NCI-H226 (cell line): ENCODE measurements at places on chromosomes 16 and 17.

- DNase-seq = peak; percentile 31
Observed at GRCh38 chr17:79777894-79778503, at the start of gene CBX2. CBX2 (plus strand) TSS chr17:79778148; CDS start chr17:79778236, 88 bp downstream.

DNA sequence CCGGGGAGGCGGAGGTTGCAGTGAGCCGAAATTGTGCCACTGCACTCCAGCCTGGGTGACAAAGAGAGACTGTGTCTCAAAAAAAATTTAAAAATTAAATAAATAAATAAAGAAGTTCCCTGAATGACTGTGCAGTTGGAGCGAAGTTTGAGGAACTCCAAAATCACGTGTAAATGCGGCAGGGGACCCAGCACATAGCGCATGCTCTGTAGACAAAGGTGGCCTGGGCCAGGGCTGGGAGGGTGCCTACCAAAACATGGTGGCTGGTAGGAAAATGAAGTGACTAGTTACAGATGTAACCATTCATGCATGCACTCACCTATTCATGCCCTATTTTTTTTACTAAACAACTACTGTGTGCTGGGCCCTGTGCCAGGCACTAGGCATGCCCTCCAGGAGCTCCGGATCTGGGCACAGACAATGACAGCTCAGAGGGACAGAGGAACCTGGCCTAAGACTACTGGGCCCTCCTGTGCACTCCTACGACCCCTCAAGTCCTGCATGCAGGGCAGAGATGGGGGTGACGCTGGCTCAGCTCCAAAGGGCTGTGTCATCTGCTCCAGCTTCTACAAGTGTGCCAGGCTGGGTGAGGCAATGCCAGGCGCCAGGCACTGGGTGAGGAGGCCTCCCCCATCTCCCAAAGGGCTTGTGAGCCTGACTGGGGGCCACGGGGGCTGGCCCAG, 65.3 kb downstream of the RMI2 start:
- peak; percentile 77 for DNase-seq

DNA sequence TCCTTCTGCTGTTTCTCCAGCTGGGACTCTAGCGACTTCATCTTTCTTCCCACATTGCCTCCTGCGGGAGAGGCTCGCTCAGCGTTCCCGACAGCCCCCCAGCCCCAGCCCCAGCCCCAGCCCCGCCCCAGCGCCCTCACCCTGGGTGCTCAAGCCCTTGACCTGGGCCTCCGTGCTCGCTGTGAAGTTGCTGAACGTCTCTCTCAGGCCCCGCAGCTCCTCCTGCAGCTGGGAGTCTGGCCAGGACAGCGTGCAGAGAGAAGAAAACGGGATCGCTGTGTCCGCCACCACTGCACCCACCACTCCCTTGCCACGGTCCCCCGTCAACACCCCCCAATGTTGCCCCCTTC, 2.4 kb downstream of the ASGR1 start:
- DNase-seq = no peak

DNA sequence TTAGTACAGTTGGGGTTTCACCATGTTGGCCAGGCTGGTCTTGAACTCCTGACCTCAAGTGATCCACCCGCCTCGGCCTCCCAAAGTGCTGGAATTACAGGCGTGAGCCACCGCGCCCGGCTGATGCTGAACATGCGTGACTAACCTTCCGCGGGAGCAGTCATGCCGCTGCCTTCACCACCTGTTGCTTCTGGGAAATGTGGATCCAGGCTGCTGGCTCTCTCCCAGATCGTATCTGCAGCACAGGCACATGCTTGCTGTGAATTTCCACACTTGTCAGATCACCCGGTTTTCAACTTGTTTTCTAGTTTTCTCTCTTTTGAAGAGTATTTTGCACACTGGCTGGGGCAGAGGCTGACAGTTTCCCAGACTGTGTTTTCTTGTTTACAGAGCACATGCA, 97.9 kb downstream of the ADCY9 start:
- DNase-seq = no peak

- DNase-seq = no peak
Observed at GRCh38 chr16:27869411-27869810, 194.1 kb downstream of the GSG1L start.

- no peak for DNase-seq
Observed at GRCh38 chr17:31408586-31408985, 17.1 kb downstream of the RAB11FIP4 start.

DNA sequence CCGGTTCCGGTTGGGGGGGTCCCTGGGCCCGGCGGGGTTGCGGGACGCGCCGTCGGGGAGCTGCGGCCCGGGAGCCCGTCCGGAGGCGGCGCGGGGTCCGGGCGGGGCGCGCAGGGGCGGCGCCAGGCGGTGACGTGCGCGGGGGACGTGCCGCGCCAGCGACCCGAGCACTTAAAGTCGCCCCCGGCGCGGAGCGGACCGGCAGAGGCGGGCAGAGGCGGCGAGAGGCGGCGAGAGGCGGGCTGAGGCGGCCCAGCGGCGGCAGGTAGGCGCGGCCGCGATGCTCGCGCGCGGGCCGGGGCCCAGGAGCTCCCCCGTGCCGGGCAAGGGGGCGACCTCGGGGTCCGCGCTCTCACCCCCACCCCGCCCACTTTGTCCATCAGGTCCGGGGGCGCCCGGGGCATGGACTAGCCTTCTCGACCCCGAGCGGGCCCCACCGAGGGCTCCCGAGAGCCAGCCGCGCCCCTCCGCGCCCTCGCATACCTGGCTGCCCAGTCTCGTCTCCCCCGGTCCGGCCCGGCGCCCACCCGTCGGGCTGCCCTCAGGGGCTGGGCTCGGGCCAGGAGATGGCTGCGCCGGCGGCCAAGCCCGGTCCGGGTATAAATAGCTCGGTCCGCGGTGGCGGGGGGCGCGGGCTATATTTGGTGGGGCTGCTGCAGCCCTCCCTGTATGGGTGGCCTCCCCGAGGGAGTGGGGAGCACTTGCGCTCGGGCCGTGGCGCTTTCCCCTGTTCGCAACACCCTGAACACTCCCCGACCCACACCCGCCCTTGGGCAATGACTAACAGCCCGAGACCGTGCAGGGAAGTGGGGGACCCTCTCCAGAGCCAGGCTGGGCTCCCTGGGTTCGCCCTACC, at the start of gene SLC16A3:
TSS of gene SLC16A3 (plus strand) at position 201 of the 856 bp plus-strand sequence. CDS start 6,967 bp downstream, outside the sequence.
- peak; percentile 67 for DNase-seq

DNA sequence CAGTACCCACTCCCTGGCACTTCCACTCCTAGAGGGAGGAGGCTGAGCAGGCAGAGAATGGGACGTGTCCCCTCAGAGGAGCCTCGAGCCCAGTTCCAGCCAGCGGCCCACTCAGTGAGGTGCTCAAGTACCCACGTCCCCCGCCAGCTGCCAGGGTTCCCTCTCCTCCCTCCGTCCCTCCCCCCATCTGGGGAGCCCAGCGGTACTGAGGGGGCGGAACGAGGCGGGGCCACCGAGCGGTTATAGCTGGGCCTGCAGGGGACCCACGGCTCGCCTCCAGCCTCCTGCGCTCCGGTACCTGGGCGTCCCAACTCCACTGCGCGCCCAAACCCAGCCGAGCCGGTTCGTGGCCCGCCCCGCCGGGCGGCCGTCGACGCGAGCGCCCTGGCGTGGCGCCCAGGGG, at the start of gene NPW:
TSS of gene NPW (plus strand) at position 268 of the 403 bp plus-strand sequence.
- DNase-seq = no peak

GRCh38 chr16:9160551-9160911, 69.1 kb downstream of the HAPSTR1 start:
- DNase-seq = no peak

- DNase-seq = no peak
Observed at GRCh38 chr16:10982465-10983150, 38.2 kb downstream of the CLEC16A start.

DNA sequence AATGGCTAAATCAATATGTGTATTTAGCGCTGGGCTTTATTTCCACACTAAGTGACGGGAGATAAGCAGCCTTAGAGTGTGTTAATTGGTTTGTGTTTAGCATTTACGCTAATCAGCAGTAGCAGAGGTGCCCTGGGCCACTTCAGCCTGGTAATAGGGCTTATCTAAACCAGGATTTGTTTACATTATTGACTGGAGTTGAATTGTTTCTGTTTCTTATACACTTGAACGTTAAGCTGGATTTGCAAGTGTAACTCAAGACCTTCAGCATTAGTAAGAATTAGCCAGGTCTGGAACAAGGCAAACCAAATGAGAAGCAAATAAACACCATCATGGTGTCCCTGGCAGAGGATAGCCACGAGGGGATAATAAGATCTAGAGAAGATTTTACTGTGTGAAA, 313.6 kb downstream of the HS3ST4 start:
- DNase-seq = no peak

DNA sequence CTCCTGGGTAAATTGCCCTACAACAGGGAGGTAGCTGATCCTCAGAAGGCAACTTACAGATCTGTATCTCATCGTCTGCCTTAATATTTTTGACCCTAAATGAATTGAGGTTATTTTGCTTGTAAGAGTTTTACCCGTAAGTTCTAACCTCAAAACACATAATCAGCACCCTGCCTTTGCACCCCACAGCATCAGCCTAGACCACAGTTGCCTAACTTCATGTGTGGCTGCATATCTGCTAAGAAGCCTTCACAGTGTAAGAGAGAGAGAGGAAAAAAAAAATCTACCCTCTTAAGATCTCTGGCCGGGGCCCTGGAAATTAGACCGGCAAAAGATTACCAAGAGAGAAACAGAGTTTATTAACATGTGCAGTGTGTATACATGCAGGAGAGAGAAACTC, 76.9 kb downstream of the ARHGAP44 start:
- no peak for DNase-seq

- DNase-seq = no peak
Observed at GRCh38 chr16:87822108-87822970, 47.0 kb downstream of the SLC7A5 start.

DNA sequence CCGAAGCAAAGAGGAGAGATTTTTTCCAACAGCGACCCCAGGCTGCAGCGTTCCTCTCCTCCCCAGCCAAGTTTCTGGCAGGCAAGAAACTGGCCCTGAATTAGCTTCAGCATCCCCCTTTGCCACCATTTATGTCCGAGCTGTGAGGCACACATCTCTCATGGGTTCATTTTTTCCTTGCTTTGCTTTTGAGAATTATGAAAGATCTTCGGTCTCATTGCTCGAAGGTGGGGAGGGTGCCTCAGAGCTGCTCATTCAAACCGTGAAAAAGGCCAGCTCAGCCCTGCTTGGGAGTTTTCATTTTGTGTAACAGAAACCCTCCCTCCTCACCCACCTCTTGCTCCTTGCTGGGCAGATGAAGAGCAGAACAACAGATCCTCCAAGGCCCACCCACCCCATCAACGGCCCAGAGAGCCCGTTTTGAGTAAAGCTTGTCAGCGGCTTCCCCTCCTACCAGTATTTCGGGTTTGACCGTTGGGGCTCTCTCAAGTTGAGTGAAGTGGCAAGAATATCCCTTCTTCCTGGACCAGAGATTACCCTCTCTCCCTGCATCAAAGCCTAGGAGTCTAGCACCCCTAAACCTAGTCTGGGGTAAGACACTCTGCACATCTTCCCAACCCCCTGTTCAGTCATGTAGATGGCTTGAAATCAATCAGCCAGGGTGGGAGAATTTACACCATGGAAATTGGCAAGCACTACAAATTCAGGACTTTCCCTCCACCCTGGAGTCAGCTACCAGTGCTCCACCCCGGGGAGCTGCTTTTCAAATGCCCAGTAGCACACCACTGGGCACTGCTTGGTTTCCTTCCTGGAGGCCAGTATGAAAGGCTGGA, 1.8 kb downstream of the CCR7 start:
- DNase-seq = no peak

- no peak for DNase-seq
Observed at GRCh38 chr16:84758627-84759026, 58.8 kb downstream of the USP10 start.

GRCh38 chr17:5410594-5411272, 8.7 kb downstream of the NUP88 start:
- no peak for DNase-seq

GRCh38 chr16:1960665-1961630, 1.6 kb downstream of the NDUFB10 start:
- DNase-seq = no peak

DNA sequence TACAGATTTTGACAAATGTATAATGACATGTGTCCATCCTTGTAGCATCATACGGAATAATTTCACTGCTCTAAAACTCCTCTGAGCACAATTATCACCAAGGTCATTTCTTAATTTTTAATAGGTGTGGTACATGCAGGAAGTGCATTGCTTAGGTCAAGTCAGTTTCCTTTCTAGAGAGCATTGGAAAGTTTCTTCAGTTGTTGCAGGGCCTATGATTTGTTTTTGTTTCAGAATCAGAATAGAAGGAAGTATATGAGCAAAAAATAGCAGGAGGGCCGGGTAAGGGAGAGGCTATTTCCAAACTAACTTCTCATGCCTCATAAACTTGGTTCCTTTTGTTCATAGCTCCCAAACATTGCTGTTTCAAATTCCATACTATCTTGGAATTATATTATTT, 24.0 kb upstream of the SLFN5 start:
- no peak for DNase-seq

DNA sequence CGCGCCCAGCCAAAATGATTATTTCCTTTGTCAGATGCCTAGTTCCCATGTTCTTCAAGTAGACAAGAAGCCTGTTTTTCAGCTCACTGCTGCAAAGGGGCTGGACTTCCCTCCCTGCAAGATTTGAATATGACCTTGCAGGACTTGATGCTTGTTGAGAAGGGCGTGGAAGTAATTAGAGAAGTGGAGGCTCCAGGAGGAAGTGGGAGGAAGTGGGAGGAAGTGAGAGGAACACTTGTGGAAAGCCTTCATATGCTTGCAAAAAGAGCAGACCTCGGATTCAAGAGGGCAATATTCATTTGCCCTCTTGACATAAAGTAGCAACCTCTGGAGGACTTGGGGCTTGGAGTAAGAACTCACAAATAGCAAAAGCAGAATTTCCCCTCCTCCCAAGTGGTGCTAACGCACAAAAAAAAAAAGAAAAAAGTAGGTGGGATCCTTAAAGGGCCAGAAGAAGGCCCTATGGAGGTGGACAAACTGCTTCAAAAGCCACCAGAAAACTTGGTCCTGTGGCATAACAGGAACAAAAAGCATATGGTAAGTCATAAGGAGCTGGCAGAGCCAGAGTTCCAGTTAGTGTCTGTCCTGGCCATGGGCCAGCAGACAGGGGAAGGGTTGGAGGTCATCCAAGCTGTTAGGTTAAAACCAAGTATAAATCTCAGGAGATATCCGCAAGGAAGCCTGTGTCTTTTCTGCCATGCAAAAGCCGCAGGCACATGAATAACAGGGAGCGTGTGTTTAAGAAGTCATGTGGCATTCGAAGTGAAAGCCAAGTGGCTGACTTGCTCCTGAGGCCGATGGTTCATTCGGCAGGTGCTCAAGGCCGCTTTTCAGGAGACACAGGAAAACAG, 20.6 kb upstream of the PRKAR1A start:
- no peak for DNase-seq

- DNase-seq = no peak
Observed at GRCh38 chr16:23029733-23030420, 119.4 kb downstream of the USP31 start.
